ENCODE measurements at places on chromosomes 7 and 10. TPM values are rescaled to one million over a fixed set of nuclear protein-coding genes. Genes with fewer than 3 reads are reported as not detected.

The RADIL gene
- 0.29 TPM for total RNA-seq

DNA sequence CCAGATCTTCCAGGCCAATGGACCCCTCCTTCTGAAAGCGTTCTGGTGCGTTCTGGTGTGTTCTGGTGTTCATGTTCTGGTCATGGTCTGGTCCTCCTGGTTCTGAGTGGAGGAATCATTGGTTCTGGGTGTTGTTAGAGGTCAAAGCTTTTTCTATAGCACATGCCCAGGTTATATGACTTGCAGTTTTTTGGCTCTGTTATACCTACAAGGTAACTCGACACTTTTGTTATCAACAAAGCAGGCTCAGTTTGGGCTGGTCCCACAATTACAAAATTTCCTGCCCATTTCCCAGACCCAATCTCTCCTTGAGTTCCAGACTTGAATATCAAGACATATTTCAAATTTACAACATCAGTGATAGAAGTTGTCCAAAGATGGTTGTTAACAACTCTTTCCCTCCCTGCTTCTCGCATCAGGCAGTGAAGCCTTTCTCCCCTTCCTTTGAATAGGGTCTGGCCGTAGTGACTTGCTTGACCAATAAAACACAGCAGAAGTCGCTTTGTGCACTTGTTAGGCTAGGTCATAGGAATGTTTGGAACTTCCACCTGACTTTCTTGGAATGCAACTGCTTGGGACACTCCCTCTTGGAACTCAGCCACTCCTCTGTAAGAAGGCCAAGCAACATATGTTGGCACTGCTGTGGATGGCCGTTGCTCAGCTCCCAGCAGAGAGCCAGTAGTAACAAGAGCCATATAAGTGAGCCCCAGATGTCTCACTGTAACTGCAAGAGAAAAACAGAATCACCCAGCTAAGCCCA, 83.1 kb upstream of the STEAP1B start:
- no peaks in the 10 kb centered on the region for H3K27me3 ChIP-seq
- H3K4me1 ChIP-seq, result peaks cover 52% of the 10 kb centered on the region
- H3K36me3 ChIP-seq, result no peaks in the 10 kb centered on the region
- H3K4me3 ChIP-seq, result no peak overlapping the region
- H3K27ac ChIP-seq, result peak overlapping the region; percentile 64

- no peak overlapping the region for H3K4me3 ChIP-seq
- no peaks in the 10 kb centered on the region for H3K27me3 ChIP-seq
- DNase-seq, result no peak
- no peaks in the 10 kb centered on the region for H3K36me3 ChIP-seq
- peaks cover 34% of the 10 kb centered on the region for H3K4me1 ChIP-seq
Observed at GRCh38 chr7:44375236-44375699, 49.9 kb upstream of the CAMK2B start.

- H3K36me3 ChIP-seq, result no peaks in the 10 kb centered on the region
- no peak overlapping the region for H3K4me3 ChIP-seq
- no peaks in the 10 kb centered on the region for H3K4me1 ChIP-seq
- no peak overlapping the region for H3K27ac ChIP-seq
- DNase-seq, result no peak
- H3K27me3 ChIP-seq, result no peaks in the 10 kb centered on the region
Observed at GRCh38 chr7:76430211-76430610, 5.5 kb downstream of the ZP3 start.

The AKR1C4 gene
- not detected for total RNA-seq

GRCh38 chr7:140230516-140230860, 53.7 kb upstream of the KDM7A start:
- peaks cover 5% of the 10 kb centered on the region for H3K4me1 ChIP-seq
- no peak overlapping the region for H3K27ac ChIP-seq
- no peaks in the 10 kb centered on the region for H3K36me3 ChIP-seq
- H3K27me3 ChIP-seq, result peaks cover 40% of the 10 kb centered on the region
- H3K4me3 ChIP-seq, result peak overlapping the region; percentile 69

The CTAGE8 gene
- total RNA-seq, result 2.4 TPM

DNA sequence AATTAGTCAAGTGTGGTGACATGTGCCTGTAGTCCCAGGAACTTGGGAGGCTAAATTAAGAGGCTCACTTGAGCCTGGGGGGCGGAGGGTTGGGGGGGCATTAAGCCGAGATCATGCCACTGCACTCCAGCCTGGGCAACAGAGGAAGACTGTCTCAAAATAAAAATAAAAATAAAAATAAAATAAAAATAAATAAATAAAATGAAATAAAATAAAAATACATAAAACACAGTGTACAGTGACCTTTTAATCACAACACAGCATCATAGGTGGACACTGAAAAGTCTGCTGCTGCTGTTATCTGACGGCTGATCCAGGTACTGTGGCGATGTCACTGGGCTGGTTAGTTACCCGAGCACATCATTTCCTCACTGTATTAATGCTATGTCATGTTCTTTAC, 27.1 kb downstream of the LARP4B start:
- no peaks in the 10 kb centered on the region for H3K36me3 ChIP-seq
- no peak overlapping the region for H3K4me3 ChIP-seq
- H3K27me3 ChIP-seq, result no peaks in the 10 kb centered on the region
- H3K4me1 ChIP-seq, result no peaks in the 10 kb centered on the region
- no peak overlapping the region for H3K27ac ChIP-seq
- no peak for DNase-seq

DNA sequence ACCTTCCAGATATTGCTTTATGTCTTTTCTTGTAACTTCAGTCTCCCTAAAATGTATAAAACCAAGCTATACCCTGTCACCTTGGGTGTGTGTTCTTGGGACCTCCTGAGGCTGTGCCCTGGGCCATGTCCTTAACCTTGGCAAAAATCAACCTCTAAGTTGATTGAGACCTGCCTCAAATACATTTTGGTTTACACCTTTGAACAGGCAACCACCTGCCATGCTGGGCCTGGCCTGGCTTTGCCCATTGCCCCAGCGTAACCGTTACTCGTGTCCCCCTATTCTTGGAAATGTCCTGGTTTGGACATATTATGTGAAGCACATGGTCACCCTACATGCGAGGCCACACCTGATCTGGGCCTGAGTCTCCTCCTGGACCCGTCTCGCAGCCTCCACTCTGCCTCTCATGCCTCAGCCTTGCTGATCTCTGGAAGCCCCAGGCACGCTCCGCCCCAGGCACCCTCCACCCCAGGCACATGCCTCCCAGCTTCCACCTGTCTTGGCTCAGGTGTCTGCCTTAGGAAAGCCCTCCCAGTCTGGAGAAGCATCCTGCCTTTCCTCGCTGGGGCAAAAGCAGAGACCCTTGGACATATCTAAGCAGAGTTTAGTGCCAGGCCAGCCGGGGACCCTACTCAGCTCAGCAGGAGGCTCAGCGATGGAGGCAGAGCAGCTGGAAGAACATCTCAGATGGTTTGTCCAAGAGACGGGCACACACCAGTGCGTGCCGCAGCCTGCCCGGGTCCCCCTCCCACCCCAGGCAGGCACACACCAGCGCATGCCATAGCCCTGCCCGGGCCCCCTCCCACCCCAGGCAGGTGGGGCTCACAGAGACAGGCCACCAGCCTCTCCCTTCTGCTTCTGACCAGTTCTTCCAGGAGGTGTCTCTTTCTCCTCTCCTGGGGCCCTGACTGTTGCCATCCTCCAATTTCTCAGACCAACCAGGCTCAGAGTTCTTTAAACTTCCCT, 4.0 kb upstream of the VIPR2 start:
- peaks cover 14% of the 10 kb centered on the region for H3K27me3 ChIP-seq
- no peak overlapping the region for H3K27ac ChIP-seq
- no peaks in the 10 kb centered on the region for H3K36me3 ChIP-seq
- no peak for DNase-seq

DNA sequence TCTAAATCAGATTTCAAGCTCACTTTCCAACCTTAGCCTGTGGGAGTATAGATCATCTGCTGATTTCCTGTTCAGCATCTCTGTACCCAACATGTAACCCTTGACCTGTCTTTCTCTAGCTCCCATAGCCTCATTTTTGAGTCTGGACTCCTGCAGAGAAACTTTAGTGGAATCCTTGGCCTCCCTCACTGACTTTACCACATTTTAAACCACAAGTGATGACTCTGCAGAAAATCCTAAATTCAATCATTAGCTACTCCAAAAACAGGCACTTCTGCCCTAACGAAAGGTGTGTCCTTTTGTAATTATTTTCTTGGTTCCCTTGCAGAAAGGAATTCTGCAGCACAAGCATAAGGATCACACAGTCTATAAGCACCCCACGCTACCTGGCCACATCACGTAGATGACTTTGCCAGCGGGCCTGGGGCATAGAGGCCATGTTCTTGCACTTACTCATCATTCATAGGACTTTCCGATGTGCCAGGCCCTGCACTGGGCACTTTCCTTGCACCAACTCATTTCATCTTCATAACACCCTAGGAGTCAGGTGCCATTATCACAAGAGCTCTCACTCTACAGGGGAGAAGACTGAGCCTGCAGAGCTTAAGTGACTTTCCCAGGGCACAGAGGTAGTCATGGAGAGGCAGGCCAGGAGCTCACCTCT, 57.2 kb upstream of the OPALIN start:
- H3K4me3 ChIP-seq, result no peak overlapping the region
- DNase-seq, result no peak
- H3K36me3 ChIP-seq, result no peaks in the 10 kb centered on the region
- no peaks in the 10 kb centered on the region for H3K4me1 ChIP-seq

The PON3 gene
- 0.88 TPM for total RNA-seq

DNA sequence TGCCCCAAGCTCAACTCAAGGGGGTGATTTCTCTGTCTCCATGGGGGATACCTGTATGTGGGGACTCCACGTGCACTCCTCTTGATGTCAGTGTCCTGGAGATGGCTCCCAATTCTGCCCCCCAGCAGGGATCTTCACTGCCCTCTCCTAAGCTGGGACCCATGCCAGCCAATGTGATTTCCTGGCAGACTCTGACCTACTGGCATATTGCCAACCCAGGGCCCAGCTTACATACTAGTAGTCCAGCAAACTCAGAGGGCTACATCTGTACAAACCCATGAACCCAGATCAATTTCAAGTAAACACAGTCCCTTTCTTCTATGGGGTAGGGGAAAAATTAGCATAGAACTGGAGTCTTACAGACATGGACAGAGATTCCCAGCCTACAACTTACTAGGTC, 26.2 kb upstream of the BMPR1A start:
- H3K27me3 ChIP-seq, result no peaks in the 10 kb centered on the region
- no peaks in the 10 kb centered on the region for H3K4me1 ChIP-seq
- H3K27ac ChIP-seq, result no peak overlapping the region

DNA sequence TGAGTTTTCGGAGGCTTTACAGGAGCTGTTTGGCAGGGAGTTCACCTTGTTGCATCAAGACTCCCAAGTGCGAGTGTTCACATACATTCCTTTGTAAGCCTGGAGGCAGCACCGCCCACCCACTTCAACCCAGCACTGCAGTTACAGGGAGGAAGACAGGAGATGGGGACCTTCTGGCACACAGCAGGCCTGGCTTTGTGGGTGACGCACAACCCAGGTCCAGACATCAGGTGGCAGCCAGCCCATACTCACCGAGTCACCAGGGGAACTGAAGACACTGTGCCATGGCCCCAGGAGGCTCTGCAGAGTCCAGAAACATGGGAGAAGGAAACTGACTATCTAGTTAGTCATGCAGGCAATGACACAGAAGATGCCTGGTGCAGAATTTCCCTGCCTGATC, 305.9 kb upstream of the RNF32 start:
- H3K4me1 ChIP-seq, result no peaks in the 10 kb centered on the region
- H3K36me3 ChIP-seq, result no peaks in the 10 kb centered on the region
- DNase-seq, result no peak
- H3K4me3 ChIP-seq, result no peak overlapping the region

DNA sequence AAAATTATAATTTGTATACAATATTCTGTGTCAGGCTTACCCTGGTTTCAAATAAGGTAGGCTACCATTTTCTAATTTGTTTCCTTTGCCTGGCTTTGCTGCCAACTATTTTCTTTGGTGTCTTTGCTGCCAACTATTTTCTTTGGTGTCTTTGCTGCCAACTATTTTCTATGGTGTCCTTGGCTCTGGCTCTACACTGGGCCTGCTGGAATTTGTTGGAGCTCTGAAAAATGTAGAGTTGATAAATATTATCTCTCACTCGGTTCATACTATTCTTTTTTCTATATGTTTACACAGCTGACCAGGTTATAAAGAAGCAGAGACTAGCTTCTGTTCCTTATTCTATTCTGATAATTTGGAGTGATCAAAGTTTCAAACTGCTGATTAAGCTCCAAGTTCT, 768.0 kb upstream of the PHF14 start:
- no peak overlapping the region for H3K27ac ChIP-seq
- H3K4me1 ChIP-seq, result no peaks in the 10 kb centered on the region
- no peaks in the 10 kb centered on the region for H3K36me3 ChIP-seq
- no peaks in the 10 kb centered on the region for H3K27me3 ChIP-seq

The FAM25C gene
- total RNA-seq, result not detected

- no peak overlapping the region for H3K4me3 ChIP-seq
- H3K4me1 ChIP-seq, result no peaks in the 10 kb centered on the region
- peak; percentile 68 for DNase-seq
- no peaks in the 10 kb centered on the region for H3K36me3 ChIP-seq
- no peak overlapping the region for H3K27ac ChIP-seq
Observed at GRCh38 chr7:158257516-158258410, 329.9 kb downstream of the PTPRN2 start.

DNA sequence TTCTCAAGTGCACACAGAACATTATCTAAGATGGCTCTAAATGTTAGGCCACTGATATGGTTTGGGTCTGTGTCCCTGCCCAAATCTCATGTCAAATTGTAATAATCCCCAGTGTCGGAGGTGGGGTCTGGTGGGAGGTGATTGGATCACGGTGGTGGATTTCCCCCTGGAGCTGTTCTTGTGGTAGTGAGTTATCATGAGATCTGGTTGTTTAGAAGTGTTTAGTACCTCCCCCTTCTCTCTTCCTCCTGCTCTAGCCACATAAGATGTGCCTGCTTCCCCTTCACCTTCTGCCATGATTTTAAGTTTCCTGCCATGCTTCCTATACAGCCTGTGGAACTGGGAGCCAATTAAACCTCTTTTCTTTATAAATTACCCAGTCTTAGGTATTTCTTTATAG, 11.2 kb upstream of the GSTK1 start:
- no peaks in the 10 kb centered on the region for H3K36me3 ChIP-seq
- no peaks in the 10 kb centered on the region for H3K4me1 ChIP-seq
- H3K27me3 ChIP-seq, result no peaks in the 10 kb centered on the region
- H3K4me3 ChIP-seq, result no peak overlapping the region
- no peak for DNase-seq
- H3K27ac ChIP-seq, result no peak overlapping the region

DNA sequence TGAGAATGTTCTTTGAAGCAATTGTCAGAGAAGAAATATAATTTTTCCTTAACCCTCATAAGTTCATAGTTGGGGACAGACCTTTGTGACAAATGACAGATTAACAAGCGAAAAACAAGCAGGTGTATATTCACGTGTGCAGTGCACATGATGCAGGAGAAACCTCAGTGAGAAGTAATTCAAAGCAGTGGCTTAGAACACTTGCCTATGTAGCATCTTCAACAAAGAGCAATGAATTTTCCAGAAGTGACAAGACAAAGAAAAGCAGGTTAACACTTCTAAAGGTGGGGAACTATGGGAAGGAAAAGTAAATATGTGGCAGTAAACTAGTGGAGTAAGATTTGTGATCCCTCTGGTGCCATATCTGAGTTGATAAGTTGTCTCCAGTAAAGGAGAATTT, 65.8 kb downstream of the MCU start:
- no peaks in the 10 kb centered on the region for H3K36me3 ChIP-seq
- H3K4me3 ChIP-seq, result no peak overlapping the region
- H3K4me1 ChIP-seq, result peaks cover 10% of the 10 kb centered on the region
- no peak for DNase-seq
- H3K27me3 ChIP-seq, result no peaks in the 10 kb centered on the region

The NUTM2D gene
- total RNA-seq, result 1.5 TPM

The CDK1 gene
- total RNA-seq, result 5.8 TPM

- H3K36me3 ChIP-seq, result no peaks in the 10 kb centered on the region
- no peak overlapping the region for H3K4me3 ChIP-seq
- DNase-seq, result no peak
- no peak overlapping the region for H3K27ac ChIP-seq
- no peaks in the 10 kb centered on the region for H3K4me1 ChIP-seq
Observed at GRCh38 chr10:48776528-48776927, 91.9 kb downstream of the WDFY4 start.

The CC2D2B gene
- total RNA-seq, result 0.36 TPM

Data from osteoblast (primary cell).